ENCODE measurements at places on chromosomes 4 and X. TPM values are rescaled to one million over a fixed set of nuclear protein-coding genes. Genes with fewer than 3 reads are reported as not detected.
A peak's percentile ranks its signal among the peaks of the same experiment; 100 is the strongest.

DNA sequence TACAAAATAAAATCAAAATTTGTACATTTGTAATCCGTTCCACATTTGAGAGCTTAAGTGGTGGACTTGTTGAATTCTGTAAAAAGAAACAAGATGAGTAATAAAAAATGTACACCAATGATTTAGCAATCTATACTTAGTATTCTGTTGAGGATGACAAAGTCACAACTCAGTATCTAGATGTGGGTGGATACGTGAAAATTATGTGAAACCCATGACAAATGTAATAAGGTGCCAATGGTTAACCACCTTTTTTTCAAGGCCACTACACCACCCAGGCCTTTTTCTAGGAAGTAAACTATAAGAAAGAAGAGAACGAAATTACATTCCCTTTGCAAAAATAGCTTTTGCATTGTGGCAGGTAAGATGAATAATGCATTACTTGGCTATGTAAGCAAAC, 77.0 kb downstream of the ATP8A1 start:
- H3K27me3 ChIP-seq, result no peaks in the 10 kb centered on the region
- no peaks in the 10 kb centered on the region for H3K36me3 ChIP-seq
- H3K4me1 ChIP-seq, result no peaks in the 10 kb centered on the region
- H3K4me3 ChIP-seq, result no peak overlapping the region
- no peak for DNase-seq
- H3K27ac ChIP-seq, result no peak overlapping the region

DNA sequence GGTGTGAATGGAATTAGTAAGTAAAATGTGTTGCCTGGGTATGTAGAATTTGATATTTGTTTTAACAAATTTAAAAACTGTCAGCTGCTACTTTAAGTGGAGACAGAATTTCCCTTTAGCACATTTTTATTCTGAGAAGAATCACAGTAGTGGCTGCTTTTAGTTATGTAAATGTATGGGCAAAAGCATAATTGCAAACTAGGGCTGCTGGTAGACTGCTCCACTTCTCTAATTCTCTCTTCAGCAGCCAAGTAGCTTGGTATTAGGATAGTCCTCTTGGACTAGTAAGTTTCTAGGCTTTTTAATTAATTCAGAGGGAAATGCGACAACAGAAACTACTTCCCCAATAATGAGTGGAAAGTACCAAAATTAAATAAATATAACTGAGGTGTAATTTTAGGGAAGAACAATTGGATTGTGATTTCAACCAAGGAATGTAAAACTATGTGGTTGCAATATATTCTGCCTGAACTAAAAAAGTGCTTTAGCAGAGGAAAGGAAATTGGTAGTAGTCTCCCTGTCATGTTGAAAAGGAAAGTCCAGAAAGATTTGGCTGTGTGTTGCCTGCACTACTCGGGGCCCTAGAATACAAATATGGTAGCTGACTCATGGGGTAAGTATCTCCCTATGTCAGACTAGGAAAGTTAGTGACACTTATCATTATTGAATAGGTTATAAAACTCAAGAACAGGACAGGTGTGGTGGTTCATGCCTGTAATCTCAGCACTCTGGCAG, 9.2 kb upstream of the EIF4E start:
- no peak overlapping the region for H3K27ac ChIP-seq
- H3K4me1 ChIP-seq, result no peaks in the 10 kb centered on the region
- no peak for DNase-seq

- H3K27ac ChIP-seq, result no peak overlapping the region
- H3K4me3 ChIP-seq, result no peak overlapping the region
- H3K4me1 ChIP-seq, result no peaks in the 10 kb centered on the region
- no peak for DNase-seq
- H3K36me3 ChIP-seq, result no peaks in the 10 kb centered on the region
Observed at GRCh38 chr4:77504407-77504806, 101.2 kb upstream of the CXCL13 start.

KIAA1210 gene
- polyA plus RNA-seq, result not detected

HCCS gene
- 25.0 TPM for polyA plus RNA-seq

PABPC1L2A gene
- polyA plus RNA-seq, result not detected

SLC9A7 gene
- 0.63 TPM for polyA plus RNA-seq

DNA sequence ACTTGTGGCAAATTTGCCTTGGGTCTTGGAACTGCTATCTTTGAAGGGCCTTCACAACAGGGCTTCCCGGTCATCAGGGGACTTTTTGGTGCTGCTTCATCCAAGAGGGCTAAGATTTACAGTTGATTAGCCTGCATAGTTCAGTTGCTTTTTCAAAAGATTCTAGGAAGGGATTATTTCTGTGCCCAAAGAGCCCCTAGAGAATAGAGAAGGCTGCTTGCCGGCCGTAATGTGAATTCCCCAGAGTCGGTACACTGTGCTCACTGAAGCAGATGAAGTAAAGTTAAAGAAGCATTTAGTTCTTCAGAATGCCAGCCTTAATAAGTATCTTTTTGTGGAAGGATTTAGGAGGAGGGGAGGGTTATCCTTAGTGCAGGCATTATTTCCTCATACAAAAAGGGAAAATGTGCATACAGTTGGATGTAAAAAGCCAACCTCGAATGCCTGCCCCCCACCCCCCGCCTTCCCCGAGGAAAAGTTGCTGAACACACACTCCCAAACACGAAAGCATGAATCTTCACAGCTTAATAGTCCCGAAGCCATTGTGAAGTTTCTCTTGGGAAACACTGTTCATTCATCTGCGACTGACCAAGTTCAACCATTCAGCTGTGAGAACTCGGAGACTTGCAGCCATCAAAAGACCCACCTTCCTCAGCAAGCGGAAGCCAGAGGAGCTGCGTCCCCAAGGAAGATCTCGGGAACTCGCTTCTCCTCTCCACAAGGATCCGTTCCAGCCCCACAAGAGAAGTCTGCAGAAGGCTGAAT, 47.6 kb downstream of the ANOS1 start:
- H3K4me1 ChIP-seq, result no peaks in the 10 kb centered on the region
- H3K27ac ChIP-seq, result no peak overlapping the region
- no peak overlapping the region for H3K4me3 ChIP-seq
- no peaks in the 10 kb centered on the region for H3K27me3 ChIP-seq
- DNase-seq, result no peak
- no peaks in the 10 kb centered on the region for H3K36me3 ChIP-seq

GRCh38 chr4:56424697-56425514, 10.5 kb downstream of the PPAT start:
- H3K27me3 ChIP-seq, result no peaks in the 10 kb centered on the region
- H3K4me3 ChIP-seq, result no peak overlapping the region
- peak; percentile 47 for DNase-seq

CCDC160 gene
- polyA plus RNA-seq, result not detected

GRCh38 chr4:101284546-101284945, 62.8 kb downstream of the PPP3CA start:
- no peaks in the 10 kb centered on the region for H3K27me3 ChIP-seq
- no peak overlapping the region for H3K4me3 ChIP-seq
- no peaks in the 10 kb centered on the region for H3K36me3 ChIP-seq
- H3K4me1 ChIP-seq, result peaks cover 10% of the 10 kb centered on the region
- H3K27ac ChIP-seq, result no peak overlapping the region

DNA sequence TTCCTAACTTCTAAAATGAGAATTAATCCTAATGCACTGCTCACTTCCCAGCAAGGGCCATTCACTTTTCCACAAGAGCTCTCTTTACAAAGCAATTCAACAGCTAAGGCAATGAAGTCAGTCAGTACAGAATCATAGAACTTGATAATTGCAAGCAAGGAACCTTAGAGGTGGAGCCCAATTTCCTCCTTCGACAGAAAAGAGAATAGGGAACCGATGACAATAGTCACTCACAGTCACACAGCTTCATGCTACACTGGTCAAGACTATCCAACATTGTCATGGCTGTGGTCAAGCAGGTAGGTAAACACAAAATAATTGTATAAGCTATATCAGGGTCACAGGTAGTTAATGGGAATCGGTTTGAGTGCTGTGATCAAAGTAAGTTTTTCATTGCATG, 90.0 kb downstream of the ELOVL6 start:
- H3K27me3 ChIP-seq, result no peaks in the 10 kb centered on the region
- H3K36me3 ChIP-seq, result no peaks in the 10 kb centered on the region
- H3K27ac ChIP-seq, result no peak overlapping the region
- DNase-seq, result no peak
- no peaks in the 10 kb centered on the region for H3K4me1 ChIP-seq

- no peaks in the 10 kb centered on the region for H3K4me1 ChIP-seq
- H3K27me3 ChIP-seq, result no peaks in the 10 kb centered on the region
- H3K4me3 ChIP-seq, result no peak overlapping the region
- no peaks in the 10 kb centered on the region for H3K36me3 ChIP-seq
- H3K27ac ChIP-seq, result no peak overlapping the region
- DNase-seq, result no peak
Observed at GRCh38 chrX:8030361-8030760, 103.1 kb upstream of the PNPLA4 start.

DNA sequence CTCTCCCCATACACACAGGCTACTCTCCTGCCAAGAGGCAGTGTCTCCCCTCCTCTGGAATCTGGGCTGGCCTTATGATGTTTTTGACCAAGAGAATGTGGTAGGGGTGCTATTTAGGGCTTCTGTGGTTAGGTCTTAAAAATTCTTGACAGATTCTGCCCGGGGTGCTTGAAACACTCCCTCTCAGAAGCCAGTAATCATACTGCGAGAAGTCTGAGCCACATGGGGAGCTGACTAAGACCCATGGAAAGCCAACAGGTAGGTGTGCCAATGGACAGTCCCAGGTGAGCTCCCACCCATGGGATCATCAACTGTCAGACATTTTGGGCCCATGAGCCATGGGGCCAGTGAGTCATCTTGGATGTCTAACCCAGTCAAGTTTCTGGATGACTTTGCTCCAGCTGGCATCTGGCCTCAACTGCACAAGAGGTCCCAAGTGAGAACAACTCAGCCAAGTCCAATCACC, 315.7 kb downstream of the FBXW7 start:
- H3K27me3 ChIP-seq, result no peaks in the 10 kb centered on the region
- no peaks in the 10 kb centered on the region for H3K36me3 ChIP-seq
- no peak overlapping the region for H3K4me3 ChIP-seq
- peaks cover 4% of the 10 kb centered on the region for H3K4me1 ChIP-seq
- DNase-seq, result no peak
- H3K27ac ChIP-seq, result no peak overlapping the region

Data from CD8-positive, alpha-beta memory T cell (primary cell).